ENCODE measurements at places on chromosomes 6 and 20.

DNA sequence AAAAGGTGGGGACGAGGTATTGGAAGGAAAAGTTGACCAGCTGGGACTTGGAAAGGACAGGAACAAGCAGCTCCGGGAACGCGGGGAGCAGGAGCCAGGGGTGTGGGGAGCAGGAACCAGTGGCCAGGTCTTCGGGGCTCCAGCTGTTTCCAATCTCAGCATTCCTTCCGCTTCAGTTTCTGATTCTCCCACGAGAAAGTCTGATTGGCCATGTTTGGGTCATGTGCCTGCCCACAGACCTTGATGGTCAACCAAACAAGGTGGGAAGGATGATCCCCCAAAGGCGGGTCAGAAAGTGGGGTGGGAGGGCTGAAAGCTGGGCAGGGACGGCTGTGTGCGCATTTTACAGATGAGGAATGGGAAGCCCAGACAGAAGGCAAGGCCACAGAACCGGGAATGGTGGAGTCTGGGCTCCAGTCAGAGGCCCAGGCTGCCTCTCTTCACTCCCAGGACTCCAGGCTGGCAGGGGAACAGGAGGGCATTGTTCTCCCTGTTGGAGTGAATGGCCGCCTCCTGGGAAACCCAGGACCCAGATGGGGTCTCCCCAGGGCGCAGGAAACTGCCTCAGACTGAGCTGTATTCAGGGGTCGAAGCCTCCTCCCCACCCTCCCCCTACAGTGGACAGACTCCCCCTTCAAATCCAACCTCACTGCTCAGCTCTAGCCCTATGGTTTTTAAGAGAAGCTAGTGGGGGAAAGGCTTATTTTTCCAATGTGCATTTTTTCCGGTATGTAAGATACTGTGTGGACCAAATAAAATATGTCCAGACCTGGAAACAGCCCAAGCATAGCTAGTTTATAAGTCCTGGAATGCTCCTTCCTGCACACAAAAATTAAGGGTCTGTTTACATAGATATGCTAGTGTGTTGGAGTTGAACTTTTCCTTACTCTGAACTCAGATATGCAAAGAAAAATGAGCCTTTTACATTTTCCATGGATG is 12.2 kb upstream of the PTGIS start:
- DNase-seq = no peak

GRCh38 chr6:50706575-50706974 is 6.8 kb upstream of the TFAP2D start:
- no peak for DNase-seq

- DNase-seq = no peak
Observed at GRCh38 chr6:13767121-13767808, 47.1 kb downstream of the MCUR1 start.

GRCh38 chr6:8652710-8653109 is 217.4 kb upstream of the SLC35B3 start:
- DNase-seq = no peak

DNA sequence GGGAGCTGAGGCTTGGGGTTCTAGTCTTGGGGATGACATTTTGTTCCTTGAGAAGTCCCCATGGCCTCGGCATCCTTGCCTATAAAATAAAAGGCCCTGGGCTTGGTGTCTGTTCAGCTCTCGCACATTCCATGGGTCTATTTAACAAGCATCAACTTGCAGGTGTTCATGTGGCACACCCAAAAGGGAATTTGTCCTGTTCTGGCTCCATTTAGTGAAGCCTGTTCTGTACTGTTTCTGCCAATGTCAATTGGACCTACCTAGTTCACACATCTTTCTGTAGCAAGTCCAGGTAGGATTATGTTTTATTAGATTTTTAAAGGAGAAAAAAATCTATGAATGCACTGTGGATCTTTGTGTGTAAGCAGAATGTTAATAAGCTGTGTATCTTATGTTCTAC is 262.0 kb downstream of the HIVEP2 start:
- DNase-seq = peak; percentile 27

DNA sequence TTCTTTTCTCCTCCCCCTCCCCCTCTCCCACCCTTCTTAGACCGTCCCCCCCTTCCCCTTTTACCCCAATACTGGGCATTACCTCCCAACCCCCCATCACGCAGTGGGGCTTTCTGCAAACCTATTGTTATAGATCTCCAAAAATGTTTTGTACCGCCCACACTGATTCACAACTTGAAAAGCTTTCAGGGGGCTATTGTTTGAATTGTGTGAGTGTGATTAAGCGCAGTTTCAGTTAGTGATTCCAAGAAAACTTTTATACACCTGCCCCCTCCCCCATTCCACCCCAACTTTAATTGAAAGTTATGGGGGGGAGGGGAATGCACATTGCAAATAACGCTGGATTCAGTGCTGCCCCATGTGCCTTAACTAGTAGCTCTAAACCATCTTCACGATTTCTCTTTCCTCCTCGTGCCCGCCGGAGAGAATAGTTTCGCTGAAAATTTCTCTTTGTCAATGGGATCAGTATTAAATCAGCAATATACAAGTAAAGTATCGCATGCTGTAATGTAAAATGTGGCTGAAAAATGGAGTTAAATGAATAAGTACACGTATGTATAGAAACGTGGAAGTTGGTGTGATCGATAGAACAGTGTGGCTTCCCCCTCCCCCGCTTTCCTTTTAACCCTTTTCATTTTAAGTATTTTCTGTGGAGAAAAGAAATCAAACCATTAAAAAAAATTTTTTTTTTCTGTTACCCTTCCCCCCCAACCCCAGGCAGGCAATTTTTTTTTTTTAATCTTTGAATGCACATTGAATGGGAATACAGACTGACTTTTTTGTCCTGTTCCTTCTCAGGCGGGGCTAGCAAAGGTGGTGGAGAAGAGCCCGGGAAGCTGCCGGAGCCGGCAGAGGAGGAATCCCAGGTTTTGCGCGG is 632 bp downstream of the LIN28B start:
- no peak for DNase-seq

- DNase-seq = no peak
Observed at GRCh38 chr20:41054070-41054846, 25.6 kb downstream of the TOP1 start.

DNA sequence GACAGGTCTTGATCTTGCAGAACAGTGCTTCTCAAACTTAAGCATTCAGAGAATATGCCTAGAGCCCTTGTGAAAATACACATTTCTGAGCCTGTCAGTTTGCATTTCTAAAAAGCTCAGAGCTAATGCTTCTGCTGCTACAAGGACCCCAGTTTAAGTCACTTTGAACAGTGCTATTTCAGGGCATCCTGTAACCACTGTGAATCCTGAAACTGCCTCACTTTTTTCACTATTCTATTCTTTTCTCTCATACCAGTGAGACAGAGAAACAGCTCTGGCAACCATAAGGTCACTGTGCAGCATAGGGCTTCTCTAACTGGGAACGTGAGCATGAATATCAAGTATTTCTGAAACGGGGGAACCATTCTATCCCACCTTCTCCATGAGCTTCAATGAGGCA is 51.2 kb downstream of the LGSN start:
- DNase-seq = no peak

DNA sequence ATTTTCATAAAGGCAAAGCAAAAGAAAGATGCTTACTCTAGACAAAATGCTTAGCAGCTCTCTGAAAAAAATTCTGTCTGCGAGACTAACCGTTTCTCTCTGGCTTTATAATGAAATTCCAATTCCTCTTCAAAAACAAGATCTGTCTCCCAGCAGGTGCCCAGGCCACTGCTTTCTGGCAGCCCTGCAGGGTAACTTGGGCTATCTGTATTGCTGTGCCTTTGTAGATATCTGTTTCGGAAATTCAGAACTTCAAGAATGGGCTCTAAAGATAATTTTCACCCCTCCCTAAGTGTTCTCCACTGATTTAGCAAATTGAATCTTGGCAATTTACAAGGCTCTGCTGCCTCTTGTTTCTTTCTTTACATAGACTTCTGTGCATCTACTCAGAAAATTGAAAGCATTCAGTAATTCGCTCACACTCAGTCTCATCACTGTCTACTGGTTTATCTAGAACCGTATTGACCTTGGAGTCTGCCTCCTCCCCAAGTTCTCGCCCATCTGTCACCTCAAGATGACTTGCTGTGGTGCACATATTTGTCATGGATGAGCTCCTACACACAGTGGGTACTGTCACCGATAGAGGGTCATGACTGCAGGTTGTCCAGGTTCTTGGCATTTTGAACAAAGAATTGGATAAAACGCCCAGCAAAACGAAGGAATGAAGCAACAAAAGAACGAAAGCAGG is 26.4 kb upstream of the FABP7 start:
- no peak for DNase-seq

DNA sequence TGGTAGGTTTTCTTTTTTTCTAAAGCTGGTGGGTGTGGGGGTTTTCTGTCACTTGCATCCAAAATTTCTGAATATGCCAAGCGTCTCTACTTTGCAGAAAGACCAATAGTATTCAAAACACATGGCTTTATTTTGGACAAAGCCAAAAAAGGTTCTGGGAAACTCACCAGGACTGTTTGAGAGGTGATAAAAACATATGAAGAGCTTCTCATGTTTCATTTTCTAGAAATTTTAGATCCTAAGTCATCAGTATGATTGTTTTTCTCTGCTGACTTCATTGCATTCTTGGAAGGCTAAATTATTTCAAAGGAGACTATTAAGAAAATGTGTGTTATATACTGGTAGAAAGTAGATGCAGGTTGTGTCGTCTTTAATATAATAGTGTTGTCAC is 51.3 kb downstream of the GCLC start:
- no peak for DNase-seq

DNA sequence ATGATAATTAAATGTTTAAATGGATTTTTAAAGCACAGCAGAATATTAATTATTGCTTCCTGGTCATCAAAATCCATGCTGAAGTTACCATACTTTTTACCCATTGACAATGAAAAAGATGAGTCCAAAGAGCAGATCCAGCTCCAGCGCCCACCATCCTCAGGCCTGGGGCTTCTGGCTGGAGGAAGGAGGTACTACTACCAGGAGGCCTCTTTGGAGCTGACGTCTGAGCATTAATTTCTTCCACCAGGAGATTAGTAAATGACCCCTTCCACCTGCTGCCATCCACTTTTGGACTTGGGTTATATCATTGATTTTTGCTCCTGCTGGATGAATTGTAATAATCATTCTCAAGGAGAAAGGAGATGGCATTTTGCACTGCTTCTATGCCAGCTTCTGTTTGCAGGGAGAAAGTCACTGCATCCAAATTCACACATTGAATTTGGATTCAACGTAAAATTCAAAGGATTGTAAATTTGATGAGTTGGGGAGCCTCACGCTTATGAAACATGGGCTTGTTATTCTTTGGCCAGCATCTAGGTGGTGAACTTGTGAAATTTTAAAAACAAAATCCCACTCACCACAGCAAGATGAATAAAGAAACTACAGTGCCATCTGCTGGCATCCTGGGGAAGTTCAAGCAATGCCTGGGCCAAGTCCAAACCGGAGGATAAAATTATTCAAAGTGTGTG is 121.8 kb downstream of the SASH1 start:
- DNase-seq = peak; percentile 59

DNA sequence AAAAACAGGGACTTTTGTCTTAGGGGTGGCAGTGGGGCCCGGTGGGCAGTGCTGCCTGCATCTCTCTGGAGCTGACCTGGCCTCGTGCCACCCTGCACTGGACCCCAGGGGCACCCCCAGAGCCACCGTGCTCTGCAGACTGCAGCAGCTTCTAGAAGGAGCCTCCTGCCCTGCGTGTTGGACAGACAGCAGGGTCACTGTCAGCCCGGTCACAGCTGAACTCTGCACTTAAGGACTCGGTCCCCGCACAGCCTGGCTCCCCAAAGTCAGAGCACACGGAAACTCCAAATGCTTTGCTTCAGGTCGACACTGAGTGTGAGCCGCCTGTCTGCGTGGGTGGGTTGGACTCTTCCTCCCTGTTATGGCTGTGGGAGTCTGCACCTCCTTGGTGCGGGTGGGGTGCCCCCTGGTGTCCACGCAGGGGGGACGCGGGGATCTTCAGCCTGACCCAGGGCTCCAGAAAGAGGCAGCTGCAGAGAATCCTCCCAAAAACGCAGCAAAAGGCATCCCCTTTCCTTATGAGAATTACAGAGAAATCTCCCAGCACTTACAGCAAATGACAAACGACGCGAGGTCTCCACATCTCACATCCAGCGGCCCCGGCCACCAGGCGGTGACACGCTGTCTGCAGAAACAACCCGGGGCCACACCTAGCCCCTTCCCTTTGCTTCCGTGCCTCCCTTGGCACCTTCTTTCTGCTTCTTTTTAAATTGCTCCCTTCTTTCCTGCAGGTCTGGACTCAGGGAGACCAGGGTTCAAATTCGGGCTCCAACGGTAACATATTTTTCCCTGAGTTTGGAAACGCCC is 36.3 kb upstream of the DACT2 start:
- DNase-seq = peak; percentile 62

DNA sequence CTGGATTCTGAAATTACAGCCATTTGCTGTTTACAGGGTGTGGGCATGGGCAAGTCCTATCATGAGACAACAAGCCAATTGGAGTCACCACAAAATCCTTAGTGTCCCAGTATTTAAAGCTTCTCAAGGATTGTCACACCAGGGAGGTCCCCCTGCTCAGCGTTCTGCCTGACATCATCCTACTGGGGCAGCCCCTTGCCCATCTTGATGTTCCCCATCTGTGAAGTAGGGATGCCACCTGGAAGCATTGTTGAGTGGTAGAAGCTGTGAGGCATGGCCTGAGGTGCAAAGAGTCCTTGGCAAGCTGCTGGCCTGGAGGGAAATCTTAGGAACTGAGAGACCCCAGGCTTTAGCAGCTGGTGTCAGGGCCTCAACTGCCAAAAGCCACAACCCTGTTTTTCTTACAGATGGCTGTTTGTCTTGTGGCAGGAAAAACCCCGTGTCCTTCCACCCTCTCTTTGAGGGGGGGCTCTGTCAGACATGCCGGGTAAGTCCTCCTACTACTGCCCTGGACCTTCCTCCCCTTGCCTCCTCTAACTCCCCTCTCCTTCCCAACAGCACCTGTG is 23.3 kb upstream of the MAPRE1 start:
- no peak for DNase-seq

- DNase-seq = no peak
Observed at GRCh38 chr6:25022140-25022553, 86.4 kb upstream of the RIPOR2 start.

DNA sequence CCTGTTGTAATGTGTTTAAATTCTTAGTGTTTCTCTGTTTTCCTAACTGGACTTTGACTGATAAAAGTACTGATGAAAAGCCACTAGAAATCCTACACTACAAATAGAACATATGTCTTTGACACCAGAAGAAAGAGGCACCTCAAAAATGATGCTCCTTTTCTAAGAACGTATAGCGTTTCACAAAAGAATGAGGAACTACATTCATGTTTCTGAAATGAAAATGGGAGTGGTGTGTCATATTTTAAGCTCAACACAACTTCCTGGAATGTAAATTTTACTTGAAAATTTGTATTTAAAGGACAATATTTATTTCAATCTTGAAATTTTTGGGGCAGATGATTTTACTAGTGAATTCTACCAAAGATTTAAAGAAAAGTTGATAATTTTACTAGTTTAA is 35.3 kb downstream of the KIAA0408 start:
- DNase-seq = no peak

All from RWPE1 (cell line).